Heart left ventricle (tissue), 16 donors: ENCODE measurements at places on chromosomes 7 and 10. TPM values are rescaled to one million over a fixed set of nuclear protein-coding genes. Genes with fewer than 3 reads are reported as not detected.

GRCh38 chr7:94250987-94251386 is 143.7 kb upstream of the COL1A2 start:
- H3K4me3 ChIP-seq: no peak overlapping the region
- H3K27me3 ChIP-seq: no peaks in the 10 kb centered on the region
- H3K36me3 ChIP-seq: no peaks in the 10 kb centered on the region
- DNase-seq: no peak

GRCh38 chr7:68295386-68295785 is 1298.8 kb downstream of the TYW1 start:
- DNase-seq: no peak
- H3K4me1 ChIP-seq: no peaks in the 10 kb centered on the region
- no peaks in the 10 kb centered on the region for H3K36me3 ChIP-seq
- H3K27ac ChIP-seq: no peak overlapping the region
- no peaks in the 10 kb centered on the region for H3K27me3 ChIP-seq

DNA sequence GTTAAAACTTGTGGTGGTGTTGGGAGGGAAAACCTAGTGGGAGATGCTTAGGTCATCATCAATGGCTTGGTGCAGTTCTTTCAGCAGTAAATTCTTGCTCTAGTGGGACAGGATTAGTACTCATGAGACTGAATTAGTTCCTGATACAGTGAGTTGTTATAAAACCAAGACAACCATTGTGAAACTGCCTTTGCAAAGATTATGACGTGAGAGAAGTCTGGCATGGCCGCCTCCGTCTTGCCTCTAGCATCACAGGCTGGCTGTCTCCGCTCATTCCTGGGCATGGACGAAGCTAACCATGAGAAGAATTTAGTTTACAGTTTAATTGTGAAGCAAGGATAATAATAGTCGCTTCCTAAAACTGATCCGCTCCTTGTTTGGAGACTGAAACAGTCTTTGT is 186.4 kb downstream of the KIF20B start:
- H3K27ac ChIP-seq: no peak overlapping the region
- H3K27me3 ChIP-seq: no peaks in the 10 kb centered on the region
- DNase-seq: no peak
- no peaks in the 10 kb centered on the region for H3K36me3 ChIP-seq
- no peak overlapping the region for H3K4me3 ChIP-seq

DNA sequence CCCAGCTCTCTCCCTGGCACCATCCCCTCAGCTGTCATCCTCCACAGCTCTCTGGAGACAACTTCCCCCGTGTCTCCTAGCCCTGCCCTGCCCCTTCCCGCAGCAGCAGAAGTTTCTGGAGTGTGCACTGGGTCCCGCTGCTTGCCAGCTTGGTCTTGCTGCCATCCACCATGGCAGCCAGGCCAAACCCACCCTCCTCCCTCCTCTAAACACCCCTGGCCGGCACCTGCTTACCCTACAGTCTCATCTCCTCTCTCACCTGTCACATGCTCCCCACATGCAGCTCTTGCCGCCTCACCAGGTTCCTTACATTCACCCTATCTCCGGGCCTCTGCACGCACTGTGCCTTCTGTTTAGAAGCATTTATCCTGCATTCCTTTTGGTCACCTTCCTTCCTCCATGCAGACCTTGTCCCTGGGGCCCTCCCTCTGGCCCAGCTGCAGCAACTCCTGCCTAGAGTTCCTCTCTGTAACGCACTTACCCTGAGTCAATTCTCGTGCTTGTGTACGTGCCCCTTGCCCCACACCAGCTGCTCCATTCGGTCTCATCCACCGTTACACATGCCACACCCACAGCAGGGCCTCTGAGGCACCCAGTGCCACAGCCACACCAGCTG is 93.9 kb upstream of the RET start:
- H3K4me3 ChIP-seq: no peak overlapping the region
- H3K4me1 ChIP-seq: no peaks in the 10 kb centered on the region
- H3K27me3 ChIP-seq: no peaks in the 10 kb centered on the region
- H3K36me3 ChIP-seq: no peaks in the 10 kb centered on the region
- no peak overlapping the region for H3K27ac ChIP-seq

DNA sequence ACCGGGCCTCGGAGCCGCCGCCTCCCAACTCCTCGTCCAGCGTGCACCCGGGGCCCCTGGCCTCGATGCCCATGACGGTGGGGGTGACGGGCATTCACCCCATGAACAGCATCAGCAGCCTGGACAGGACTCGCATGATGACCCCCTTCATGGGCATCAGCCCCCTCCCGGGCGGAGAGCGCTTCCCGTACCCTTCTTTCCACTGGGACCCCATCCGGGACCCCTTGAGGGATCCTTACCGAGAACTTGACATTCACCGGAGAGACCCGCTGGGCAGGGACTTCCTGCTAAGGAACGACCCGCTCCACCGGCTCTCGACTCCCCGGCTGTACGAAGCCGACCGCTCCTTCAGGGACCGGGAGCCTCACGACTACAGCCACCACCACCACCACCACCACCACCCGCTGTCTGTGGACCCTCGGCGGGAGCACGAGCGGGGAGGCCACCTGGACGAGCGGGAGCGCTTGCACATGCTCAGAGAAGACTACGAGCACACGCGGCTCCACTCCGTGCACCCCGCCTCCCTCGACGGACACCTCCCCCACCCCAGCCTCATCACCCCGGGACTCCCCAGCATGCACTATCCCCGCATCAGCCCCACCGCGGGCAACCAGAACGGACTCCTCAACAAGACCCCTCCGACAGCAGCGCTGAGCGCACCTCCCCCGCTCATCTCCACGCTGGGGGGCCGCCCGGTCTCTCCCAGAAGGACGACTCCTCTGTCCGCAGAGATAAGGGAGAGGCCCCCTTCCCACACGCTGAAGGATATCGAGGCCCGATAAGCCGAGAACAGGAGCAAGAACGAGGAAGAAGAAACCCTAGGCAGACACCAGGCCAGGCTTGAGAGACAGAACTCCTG is 341.5 kb upstream of the GALNT17 start:
- DNase-seq: no peak
- no peaks in the 10 kb centered on the region for H3K4me1 ChIP-seq
- H3K27me3 ChIP-seq: no peaks in the 10 kb centered on the region
- H3K36me3 ChIP-seq: peaks cover 52% of the 10 kb centered on the region

GRCh38 chr7:83562289-83562688 is 86.7 kb downstream of the SEMA3E start:
- H3K4me1 ChIP-seq: no peaks in the 10 kb centered on the region
- no peaks in the 10 kb centered on the region for H3K27me3 ChIP-seq
- H3K36me3 ChIP-seq: no peaks in the 10 kb centered on the region
- DNase-seq: no peak
- no peak overlapping the region for H3K27ac ChIP-seq

DNA sequence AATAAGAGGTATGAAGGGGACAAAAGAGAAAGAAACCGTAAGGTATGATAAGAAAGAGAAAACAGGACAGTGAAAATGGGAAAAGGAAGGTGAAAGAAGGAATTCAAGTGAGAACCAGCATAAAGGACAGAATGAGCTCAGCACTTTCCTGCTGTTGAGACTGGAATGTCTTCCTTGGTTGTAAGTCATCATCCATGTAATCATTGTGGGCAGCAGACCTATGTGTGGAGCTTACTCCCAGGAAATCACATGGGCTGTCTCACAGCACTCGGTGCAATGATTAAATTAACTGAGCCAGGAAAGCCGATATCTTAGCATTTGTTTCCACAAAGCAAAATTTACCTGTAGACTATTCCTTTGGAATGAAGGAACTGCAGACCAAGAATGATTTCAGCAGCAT is 118.1 kb downstream of the PRKCQ start:
- H3K27ac ChIP-seq: no peak overlapping the region
- no peaks in the 10 kb centered on the region for H3K36me3 ChIP-seq
- no peaks in the 10 kb centered on the region for H3K27me3 ChIP-seq
- no peaks in the 10 kb centered on the region for H3K4me1 ChIP-seq
- no peak for DNase-seq

- no peak overlapping the region for H3K4me3 ChIP-seq
- H3K27ac ChIP-seq: no peak overlapping the region
- peaks cover 55% of the 10 kb centered on the region for H3K36me3 ChIP-seq
These were observed 36.1 kb downstream of the DCLRE1C start for GRCh38 chr10:14917827-14918226.

DNA sequence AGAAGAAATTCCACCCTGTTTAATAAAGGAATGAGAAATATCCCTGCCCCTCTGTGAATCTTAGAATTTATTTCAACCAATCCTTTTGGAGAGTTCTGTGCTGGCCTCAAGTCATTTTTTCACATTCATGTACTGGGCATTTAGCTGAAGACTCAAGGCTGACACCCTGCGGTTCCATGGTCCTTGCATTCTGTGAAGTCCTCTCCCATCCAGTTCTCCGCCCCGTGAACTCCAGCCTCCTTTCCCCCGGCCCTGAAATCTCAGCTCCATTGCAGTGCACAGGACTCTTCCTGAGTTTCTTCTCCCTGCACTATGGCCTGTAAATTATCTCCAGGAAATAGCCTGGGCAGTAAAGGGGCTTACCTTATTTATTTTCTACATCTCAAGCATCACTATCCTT is 183.0 kb upstream of the KCND2 start:
- no peaks in the 10 kb centered on the region for H3K36me3 ChIP-seq
- no peak overlapping the region for H3K27ac ChIP-seq
- H3K4me3 ChIP-seq: no peak overlapping the region

GRCh38 chr10:109931163-109931562 is 7.9 kb upstream of the XPNPEP1 start:
- no peak for DNase-seq
- no peak overlapping the region for H3K4me3 ChIP-seq
- H3K27ac ChIP-seq: no peak overlapping the region

DNA sequence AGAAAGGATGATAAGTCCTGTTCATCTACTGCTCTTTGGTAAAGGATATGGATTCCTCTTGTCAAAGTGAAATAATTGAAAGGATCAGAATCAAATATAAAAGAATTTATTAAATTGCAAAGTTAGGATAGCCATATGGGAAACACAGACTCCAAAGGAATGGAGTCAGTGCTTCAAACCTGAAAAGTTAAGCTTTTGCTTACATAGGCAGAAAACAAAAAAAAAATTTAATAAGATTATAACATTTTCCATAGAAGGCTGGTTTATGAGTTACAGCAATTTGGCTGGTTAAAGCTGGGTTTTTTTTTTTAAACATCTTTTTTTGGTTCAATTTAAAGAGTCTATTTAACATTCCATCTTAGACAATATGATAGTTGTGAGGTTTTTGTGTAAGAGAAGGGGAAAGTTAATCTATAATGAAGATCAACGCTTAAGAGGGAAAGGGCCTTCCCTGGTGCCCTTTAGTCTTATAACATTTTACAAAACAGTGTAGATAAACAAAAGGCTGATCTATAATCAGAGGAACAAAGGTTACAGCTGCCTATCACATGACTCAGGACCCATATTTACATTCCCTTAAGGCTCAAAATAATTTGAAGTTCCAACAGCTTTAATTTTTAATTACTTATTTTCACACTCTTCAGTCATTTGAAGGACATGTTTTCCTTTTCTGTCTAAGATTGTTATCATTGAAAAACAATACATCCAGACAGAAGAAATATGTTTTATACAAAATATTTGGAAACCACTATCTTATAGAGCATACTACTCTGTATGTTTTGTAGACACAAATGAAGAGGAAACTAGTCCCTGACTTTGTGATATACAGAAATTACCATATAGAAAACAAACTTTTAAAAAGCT is 234.3 kb upstream of the MBL2 start:
- H3K4me1 ChIP-seq: no peaks in the 10 kb centered on the region
- no peak overlapping the region for H3K4me3 ChIP-seq
- no peak for DNase-seq
- no peaks in the 10 kb centered on the region for H3K27me3 ChIP-seq
- H3K36me3 ChIP-seq: no peaks in the 10 kb centered on the region

SGCE gene
- 15.5 TPM for polyA plus RNA-seq

ARMC3 gene
- polyA plus RNA-seq: not detected

TMEM236 gene
- 0.23 TPM for polyA plus RNA-seq

SRRT gene
- 49.7 TPM for polyA plus RNA-seq

MOGAT3 gene
- polyA plus RNA-seq: not detected
